Mammary microvascular endothelial cell (primary cell): ENCODE measurements at places on chromosomes 16 and 17. TPM values are rescaled to one million over a fixed set of nuclear protein-coding genes. Genes with fewer than 3 reads are reported as not detected.

SPATA32 gene
- total RNA-seq: not detected in 2 replicates

KATNB1 gene
- 38.5 and 40.3 TPM in 2 replicates for total RNA-seq

C1QTNF1 gene
- 7.0 and 9.5 TPM in 2 replicates for total RNA-seq

MYL4 gene
- total RNA-seq: 2.4 and 2.6 TPM in 2 replicates

G6PC1 gene
- not detected in 2 replicates for total RNA-seq

SCGB1C2 gene
- not detected in 2 replicates for total RNA-seq

ABI3 gene
- total RNA-seq: 71.1 and 73.1 TPM in 2 replicates

ITGAL gene
- under 0.01 and 0.05 TPM in 2 replicates for total RNA-seq

CTRB2 gene
- not detected in 2 replicates for total RNA-seq

UMOD gene
- total RNA-seq: not detected in 2 replicates

GPT2 gene
- 9.0 and 13.6 TPM in 2 replicates for total RNA-seq

PRAC1 gene
- total RNA-seq: not detected in 2 replicates

KRTAP9-3 gene
- total RNA-seq: not detected in 2 replicates

ZG16 gene
- not detected in 2 replicates for total RNA-seq

CCL1 gene
- total RNA-seq: not detected in 2 replicates

NXPH3 gene
- 0.13 and 0.54 TPM in 2 replicates for total RNA-seq

CDH8 gene
- total RNA-seq: not detected in 2 replicates

PKD1 gene
- total RNA-seq: 37.0 and 46.6 TPM in 2 replicates

GRAPL gene
- total RNA-seq: 13.8 and 14.4 TPM in 2 replicates

IRF8 gene
- 0.54 and 1.2 TPM in 2 replicates for total RNA-seq

KRTAP2-2 gene
- total RNA-seq: not detected in 2 replicates

PRSS27 gene
- under 0.01 TPM in 1 of 2 replicates, not detected in the other for total RNA-seq

RGS9 gene
- total RNA-seq: 0.33 and 0.64 TPM in 2 replicates
